ENCODE measurements at places on chromosomes 3 and 15.

- no peak for DNase-seq
Observed at GRCh38 chr15:44101286-44101685, 93.8 kb downstream of the FRMD5 start.

- DNase-seq, result no peak
Observed at GRCh38 chr15:48253172-48253571, 47.1 kb downstream of the SLC12A1 start.

DNA sequence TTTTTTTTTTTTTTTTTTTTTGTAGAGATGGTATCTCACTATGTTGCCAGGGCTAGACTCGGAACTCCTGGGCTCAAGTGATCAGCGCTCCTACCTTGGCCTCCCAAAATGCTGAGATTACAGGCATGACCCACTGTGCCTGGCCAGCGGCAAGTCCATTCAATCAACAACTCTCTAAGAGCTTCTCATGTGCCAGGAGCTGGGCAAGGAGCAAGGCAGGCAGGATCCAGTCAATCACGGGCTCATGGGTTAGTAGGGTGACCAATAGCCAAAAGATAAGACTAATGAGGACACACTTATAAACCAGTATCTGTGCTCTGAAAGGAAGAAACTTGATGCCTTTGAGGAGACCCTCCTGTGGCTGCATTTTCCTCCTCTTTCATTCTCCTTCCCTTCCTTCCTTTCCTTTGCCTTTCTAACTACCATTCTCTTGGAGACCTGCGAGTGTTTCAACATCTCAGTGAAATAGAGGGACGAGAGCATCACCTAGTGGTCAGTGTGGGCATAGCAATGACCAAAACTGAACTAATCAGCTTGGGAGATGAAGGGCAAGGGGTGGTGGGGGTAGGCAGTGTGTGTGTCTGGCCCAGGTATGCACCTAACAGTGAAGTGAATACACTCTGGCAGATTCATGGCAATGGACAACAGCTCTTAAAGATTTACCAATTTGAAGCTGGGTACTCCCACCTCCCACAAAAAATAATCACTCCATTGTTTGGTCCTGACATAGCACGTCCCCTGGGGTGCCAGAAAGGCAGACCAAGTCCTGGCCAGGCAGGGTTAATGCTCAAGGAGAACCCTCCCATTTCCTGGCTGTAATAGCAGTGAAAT, 6.3 kb downstream of the RPP25 start:
- peak; percentile 92 for DNase-seq

GRCh38 chr3:50212502-50212901, 7.4 kb downstream of the SLC38A3 start:
- no peak for DNase-seq

GRCh38 chr15:31957581-31957980, 72.7 kb upstream of the CHRNA7 start:
- no peak for DNase-seq

DNA sequence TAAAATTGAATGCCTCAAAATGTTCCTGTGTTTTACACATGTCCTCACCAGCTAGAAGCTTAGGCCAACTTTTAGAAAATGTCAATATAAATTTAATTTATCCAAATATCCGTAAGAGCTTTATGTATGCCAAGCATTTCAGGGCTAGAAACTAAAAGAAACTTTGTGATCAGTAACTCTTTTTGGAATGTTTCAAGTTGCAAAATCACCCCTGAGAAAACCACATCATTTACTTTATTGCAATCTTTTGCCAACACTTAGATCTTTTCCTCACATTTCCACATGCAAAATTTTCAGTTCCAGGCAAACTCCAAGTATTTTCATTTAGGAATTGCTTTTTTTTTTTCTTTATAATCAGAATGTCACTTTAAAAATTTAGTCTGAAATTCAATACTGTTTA, 20.1 kb upstream of the IGF1R start:
- no peak for DNase-seq

- no peak for DNase-seq
Observed at GRCh38 chr3:112734171-112734570, 93.2 kb upstream of the CCDC80 start.

All from stimulated activated CD8-positive, alpha-beta memory T cell treated with anti-CD3 and anti-CD28 coated beads, Interleukin-4, amount 100 ng/mL, for 48 hours (primary cell).